T-helper 22 cell (primary cell): ENCODE measurements at places on chromosomes 12 and 14.
A peak's percentile ranks its signal among the peaks of the same experiment; 100 is the strongest.

DNA sequence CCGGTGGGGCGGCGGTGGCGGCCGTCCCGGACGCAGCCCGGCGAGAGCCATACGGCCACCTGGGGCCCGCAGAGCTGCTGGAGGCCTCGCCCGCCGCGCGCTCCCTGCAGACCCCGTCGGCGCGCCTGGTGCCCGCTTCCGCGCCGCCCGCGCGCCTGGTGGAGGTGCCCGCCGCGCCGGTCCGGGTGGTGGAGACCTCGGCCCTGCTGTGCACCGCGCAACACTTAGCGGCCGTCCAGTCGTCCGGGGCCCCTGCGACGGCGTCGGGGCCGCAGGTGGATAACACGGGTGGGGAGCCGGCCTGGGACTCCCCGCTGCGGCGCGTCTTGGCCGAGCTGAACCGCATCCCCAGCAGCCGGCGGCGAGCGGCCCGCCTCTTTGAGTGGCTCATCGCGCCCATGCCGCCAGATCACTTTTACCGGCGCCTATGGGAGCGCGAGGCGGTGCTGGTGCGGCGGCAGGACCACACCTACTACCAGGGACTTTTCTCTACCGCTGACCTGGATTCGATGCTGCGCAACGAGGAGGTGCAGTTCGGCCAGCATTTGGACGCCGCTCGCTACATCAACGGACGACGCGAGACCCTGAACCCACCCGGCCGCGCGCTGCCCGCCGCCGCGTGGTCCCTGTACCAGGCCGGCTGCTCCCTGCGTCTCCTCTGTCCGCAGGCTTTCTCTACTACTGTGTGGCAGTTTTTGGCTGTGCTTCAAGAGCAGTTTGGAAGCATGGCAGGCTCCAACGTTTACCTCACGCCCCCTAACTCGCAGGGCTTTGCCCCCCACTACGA is 716 bp downstream of the RIOX1 start:
- peak; percentile 68 for DNase-seq

GRCh38 chr12:109845824-109846205 is 12.6 kb upstream of the TRPV4 start:
- DNase-seq: no peak

GRCh38 chr12:53686436-53686835 is 10.6 kb upstream of the ATP5MC2 start:
- no peak for DNase-seq

GRCh38 chr14:100118396-100119011 is 40.9 kb downstream of the DEGS2 start:
- DNase-seq: no peak

DNA sequence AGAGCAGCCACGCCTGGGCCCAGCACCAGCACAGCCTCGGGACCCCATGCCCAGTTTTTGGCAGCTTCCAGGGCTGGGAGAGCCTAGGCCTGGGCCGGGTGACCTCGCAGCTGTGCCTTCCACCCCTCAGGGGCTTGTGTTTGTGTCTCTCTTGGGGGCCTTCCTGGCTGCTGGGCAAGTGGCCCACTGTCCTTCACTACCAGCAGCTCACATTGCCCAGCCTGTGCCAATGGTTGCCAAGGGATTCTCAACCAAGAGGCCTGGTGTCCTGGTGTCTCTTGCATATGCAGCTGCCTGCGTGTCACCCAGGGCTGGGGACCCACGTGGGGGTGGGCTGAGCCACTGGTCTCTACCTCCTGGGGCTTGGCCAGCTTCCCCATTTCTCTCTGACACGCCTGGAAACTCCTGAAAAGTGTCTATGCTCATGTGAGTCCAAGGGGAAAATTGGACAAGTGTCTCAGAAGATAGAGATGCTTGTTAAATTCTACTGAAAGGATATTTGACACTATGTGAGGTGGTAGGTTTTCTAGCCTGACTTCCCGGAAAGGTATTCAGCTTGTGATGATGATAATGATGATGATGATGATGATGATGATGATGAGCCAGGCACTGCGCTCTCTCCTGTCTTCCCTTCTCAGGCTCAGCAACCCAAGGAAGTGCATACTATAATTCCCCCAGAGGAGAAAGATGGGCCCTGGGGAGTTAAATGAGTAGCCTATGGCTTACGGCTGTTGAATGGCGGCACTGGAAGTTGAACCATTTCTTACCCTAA is 48.8 kb upstream of the ESRRB start:
- no peak for DNase-seq

- no peak for DNase-seq
Observed at GRCh38 chr12:63066782-63067181, 84.2 kb downstream of the AVPR1A start.

- DNase-seq: no peak
Observed at GRCh38 chr14:90808759-90809529, 7.3 kb downstream of the TTC7B start.

DNA sequence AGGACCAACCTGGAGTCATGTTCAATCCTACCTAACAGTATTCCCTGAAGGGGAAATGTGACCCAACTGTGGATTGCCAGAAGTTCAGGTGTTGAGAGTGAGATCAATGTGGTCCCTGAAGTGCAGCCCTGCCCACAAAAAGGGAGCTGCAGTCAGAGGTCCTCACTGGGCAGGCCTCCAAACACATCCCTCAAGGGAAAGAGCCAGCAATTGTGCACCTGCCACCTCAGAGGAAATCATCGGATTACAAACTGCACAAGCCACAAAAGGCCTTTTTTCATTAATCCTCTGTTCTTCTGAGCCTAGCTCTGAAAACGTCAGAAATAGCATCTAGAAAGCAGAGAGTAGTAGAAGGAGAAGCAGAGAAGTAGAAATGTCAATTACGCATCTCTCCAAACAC is 10.8 kb upstream of the MDM1 start:
- DNase-seq: no peak

DNA sequence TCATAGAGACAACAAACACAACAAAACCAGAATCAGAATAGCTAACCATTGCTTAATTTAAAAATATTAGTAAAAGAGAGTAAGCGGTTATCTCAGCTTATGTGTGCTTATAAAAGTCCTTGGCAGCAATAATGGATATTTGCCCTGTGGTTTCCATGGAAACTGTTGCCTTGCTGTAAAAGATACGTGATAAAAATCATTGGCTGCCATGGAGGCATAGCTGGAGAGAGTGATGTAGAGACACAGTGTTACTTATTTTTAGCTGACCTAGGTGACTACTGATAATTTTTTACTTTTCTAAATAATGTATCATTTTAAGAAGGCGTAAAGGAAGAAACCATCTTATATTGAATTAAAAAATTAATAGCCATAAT is 92.9 kb downstream of the ERC1 start:
- DNase-seq: no peak

DNA sequence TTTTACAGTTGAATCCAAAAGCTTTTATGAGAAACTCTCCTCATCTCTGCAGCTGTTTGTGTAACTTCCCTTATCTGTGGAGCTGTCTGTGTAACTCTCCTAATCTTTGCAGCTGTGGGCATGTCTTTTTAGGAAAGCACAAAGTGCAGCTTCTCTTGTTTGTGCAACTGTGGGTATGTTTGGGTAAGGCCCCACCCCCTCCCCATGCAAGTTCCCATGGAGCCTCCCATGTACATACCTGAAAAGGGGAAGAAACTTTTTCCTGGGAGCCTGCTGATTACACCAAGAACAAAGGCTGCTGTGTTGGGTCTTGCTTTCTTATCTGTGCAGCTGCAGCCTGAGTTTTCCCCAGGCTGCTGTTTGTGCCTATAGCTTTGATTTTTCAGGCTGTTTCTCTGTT is 42.7 kb upstream of the CDKN3 start:
- DNase-seq: no peak
